ENCODE measurements at places on chromosomes 3 and 15.

- no peak for DNase-seq
Observed at GRCh38 chr3:131174752-131175151, 148.1 kb downstream of the NEK11 start.

DNA sequence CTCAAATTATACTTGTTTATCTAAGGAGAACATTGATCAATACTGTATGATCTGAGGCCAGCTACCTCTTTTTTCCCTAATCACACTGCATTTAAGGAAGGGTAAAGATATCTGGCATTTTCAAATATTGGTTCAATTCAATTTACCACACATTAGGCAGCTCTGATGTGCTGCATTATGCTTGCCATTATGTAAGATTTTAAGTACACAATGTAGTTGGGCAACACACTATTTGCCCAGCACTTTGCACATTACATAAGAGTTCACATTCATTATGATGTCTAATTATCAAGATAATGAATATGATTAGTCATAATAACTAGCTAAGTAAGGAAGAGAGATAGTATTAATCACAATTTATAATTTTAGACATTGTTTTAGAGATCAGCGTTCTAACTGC lies 196.3 kb downstream of the BCHE start:
- no peak for DNase-seq

DNA sequence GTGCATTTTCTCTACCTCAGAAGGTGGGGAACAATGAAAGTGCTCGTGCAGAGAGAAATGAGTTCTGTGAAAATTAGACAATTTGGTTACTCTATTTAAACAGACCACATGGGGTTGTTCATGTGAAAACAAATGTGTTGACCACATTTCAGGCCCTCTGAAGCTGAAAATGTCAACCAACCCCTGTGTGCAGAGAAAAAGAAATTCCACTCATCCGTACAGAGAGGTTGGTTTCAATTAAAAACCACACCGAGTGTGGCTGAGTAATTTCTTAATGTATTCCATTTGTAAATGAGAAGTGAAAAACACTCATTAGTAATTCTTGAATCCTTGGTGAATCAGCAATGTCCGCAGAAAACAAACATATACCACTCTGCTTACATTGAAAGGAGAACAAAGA lies 46.9 kb upstream of the SLC7A14 start:
- no peak for DNase-seq

DNA sequence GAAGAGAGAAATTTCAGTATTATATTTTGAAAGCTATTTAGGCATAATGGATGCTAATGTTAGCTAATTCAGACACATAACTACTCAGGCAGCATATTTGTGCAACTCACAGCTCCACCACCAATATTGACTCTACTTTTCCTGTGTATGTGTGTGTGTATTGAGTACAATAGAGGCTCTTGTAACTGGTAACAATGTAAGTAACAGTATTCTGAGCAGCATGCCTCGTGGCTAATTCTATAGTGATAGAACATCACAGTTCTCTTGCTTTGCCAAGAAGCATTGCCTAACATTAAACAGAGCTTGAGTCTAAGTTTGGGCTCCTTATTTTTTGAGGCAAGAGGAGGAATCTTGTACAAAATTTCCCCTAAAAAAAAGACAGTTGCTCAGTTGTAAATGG lies 98.6 kb upstream of the ARHGEF26 start:
- peak; percentile 13 for DNase-seq

- no peak for DNase-seq
Observed at GRCh38 chr15:65857718-65858402, 11.4 kb upstream of the RAB11A start.

- no peak for DNase-seq
Observed at GRCh38 chr3:72176537-72177041, 391.6 kb upstream of the PROK2 start.

- DNase-seq, result no peak
Observed at GRCh38 chr3:127915937-127916493, 983 bp downstream of the KBTBD12 start.

DNA sequence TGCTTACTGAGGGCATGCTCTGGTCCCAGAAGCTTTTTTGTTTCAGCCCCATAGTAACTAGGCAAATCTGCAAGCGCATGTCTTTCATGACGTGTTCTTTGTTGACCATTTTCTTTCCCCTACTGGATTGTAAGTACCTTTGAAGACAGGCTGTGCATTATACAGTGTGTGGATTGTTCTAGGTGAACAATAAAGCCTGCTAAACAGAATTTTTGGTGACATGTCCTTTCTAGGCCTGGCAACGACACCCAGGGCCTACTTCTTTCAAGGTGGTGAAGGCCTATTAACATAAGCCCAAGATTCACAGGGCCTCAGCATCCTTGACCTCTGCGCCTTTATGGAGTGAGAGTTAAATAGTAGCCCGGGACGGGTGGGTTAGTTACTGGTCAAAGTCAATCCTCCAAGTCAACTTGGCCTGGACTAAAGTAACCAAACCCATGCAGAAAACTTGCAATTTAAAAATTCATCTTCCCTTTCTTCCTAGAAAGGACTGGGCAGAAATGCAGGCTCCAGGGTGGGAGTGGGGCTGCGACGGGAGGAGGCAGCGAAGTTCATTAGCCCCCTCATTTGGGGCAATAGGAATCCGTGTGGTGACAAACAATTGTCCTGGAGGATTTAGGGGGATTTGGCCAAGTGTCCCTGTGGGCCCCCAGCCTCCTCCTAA lies 37.6 kb upstream of the TRIM71 start:
- no peak for DNase-seq

DNA sequence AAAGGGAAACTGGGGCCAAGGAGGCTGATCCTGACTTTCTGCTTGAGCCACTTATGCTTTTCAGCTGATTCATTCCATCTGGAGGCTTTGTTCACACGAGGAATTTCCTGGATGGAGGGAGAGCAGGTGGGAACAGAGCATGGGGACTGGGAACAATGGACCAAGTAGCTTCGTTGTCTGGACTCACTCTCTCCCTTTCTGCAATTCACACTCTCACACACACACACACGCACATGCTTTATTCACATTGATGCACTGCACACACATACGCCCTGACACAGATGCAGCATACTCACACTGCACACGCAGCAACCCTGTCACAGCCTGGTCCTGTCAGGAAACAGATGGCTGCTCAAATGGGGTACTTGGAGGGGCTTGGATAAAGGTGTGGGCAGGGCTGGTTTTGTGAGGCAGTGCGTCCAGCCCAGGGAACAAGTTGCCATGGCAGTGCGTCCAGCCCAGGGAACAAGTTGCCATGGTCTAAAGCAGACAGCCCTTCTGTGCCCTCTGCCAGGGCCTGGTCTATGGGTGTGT lies 19.8 kb upstream of the CHCHD6 start:
- no peak for DNase-seq

- DNase-seq, result no peak
Observed at GRCh38 chr3:129540776-129541516, 2.0 kb upstream of the H1-8 start.

DNA sequence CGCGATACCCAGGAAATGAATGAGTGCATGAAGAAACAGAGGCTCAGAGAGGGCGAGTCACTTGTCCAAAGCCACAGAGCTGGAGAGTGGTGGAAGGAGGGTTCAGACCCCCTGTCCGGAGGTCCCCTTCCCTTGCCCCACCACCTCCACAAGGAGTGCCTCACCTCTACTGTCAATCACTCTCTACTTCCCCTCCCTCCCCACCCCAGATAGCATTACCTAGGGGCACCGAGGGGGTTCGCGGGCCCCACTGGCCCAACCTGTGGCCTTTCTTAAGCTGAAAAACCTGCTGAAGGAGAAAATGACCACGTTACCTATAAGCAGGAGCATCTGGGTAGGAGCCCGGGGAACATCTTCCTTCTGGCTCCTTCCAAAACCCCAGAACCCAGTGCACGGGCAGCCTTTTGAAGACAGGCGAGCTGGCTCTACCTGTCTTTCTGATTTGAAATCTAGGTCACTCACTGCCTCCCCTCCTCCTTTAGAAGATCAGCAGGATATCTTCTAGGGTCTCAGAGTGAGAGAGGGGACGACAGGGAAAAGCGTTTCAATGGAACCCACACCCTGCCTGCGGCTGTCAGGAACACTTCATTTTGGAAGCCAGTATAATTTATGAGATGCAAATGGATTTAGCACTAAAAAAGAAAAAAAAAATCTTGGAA lies 89.9 kb upstream of the MEF2A start:
- DNase-seq, result no peak

DNA sequence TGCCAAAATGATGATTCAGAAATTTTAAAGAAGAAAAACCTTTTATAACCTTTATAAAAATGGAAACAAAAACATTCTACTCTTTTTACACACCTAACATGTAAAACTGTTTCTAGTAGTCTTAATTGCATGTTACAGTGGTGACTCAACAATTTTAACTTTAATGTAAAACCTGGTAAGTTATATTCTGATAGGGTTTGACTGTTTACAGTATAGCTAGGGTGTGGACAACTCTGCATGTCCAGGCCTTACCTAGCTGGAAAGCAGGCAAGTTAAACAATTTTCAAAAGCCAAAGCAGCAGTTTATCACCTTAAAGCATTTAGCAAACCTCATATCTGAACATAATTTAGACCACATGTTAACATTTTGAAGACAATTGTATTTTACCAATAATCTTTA lies 328.5 kb downstream of the NEK10 start:
- no peak for DNase-seq

- DNase-seq, result no peak
Observed at GRCh38 chr15:85649372-85649771, 145.4 kb downstream of the KLHL25 start.

DNA sequence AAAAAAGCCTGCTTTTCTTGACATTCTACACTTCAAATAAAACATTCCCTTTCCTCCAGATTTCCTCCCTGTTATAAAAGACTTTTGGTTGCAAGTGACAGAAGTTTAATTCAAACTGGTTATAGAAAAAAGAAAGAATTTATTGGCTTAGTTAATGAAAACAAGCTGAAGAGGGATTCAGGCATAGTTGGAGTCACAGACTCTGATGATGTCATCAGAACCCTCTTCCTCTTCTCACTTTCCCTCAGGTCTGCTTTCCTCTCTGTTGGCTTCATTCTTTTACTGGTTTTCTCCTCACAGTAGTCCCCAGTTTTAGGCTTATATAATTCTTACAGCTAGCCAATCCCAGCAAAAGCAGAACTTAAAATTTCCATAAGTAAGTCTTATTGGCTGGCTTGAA lies 32.0 kb upstream of the MBNL1 start:
- DNase-seq, result no peak

GRCh38 chr15:92881211-92881754 lies 18.8 kb upstream of the CHD2 start:
- DNase-seq, result no peak

DNA sequence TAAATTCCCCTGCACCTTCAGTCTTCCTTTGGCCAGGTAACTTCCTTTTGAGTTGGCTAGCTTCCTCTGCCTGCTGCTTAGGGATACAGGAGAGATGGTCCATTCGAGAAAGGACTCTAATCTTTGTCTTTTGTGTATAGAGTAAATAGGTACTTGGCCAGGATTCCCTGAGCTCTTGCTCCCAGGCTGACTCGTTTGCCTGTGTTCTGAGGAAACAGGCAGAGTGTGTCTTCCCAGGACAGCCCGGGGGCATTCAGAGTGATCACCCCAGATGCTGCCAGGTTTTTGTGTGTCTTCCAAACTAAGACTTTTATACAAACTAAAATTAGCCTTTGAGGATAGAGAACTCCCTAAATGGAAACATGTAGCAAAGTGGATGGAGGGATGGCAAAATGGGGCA lies 39.5 kb downstream of the TMEM108 start:
- no peak for DNase-seq

DNA sequence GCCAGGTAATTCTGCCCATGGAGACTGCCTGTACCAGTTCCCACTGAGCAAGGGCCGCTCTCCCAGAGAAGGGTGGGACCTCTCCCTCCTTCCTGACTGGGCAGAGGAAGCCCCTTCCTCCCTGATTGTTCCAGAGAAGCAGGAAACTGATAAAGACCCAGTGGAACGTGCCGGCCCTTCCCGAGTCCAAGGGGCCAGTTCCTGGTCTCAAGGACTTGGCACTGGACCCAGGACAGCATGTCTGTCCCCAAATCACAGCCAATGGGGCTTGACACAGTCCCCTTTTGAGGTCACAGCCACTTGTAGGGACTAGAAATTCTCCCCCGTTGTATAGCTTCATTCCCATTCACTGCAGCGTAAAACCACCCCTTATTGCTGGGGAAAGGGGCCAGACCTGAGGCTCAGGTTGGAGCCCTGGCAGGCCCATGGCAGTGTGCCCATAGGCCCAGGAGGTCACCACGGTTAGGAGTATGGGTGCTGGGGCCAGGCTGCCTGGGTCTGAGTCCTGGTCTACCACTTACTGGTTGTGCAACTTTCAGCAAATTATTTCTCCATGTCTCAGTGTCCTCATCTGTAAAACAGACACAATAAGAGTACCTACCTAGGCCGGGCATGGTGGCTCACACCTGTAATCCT lies 18.1 kb downstream of the CSRNP1 start:
- DNase-seq, result no peak

Data from hippocampal formation (tissue), 2 donors.